ENCODE measurements at places on chromosomes 13 and 19.
A peak's percentile ranks its signal among the peaks of the same experiment; 100 is the strongest.

DNA sequence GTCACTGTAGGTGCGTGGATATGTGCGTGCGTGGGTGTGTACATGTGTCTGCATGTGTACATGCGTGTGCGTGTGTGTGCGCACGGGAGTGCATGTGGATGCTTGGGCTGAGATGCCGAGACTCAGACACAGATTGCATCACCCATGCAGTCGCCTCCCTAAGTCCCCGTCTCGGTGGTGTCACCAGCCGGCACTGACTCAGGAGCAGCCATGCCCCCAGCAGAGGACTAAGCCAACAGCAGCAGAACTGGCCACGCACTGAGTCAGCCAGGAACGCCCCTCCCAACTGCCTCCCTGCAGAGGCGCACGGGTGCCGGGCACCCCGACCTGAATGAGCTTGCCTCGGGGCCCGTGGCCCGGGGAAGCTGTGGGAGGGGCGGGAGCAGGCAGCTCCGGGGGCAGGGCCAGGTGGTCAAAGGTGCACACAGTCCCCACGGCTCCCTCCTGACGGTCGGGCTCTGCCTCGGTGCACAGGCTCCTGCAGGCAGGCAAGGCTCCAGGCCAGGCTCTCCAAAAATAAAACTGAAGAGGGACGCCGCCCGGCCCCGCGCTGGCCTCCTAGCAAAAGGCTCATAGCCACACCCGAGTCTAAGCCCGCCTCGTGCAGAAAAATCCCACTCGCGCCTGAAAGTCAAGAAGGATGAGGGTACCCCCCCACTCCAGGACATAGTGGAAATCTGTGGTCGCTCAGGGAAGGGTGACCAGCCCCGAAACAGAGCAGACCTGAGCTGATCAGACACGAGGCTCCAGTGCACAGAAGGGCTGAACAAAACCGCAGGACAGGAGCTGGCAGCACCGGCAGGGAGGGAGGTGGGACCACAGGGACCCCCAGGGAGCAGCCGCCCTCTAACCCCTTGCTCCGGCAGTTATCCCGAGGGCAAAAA, 49.2 kb downstream of the GADD45B start:
- peak; percentile 74 for DNase-seq

GRCh38 chr13:106814463-106814862, 246.5 kb upstream of the ARGLU1 start:
- DNase-seq = peak; percentile 13

- no peak for DNase-seq
These were observed 18.8 kb downstream of the TMEM143 start for GRCh38 chr19:48344892-48345291.

DNA sequence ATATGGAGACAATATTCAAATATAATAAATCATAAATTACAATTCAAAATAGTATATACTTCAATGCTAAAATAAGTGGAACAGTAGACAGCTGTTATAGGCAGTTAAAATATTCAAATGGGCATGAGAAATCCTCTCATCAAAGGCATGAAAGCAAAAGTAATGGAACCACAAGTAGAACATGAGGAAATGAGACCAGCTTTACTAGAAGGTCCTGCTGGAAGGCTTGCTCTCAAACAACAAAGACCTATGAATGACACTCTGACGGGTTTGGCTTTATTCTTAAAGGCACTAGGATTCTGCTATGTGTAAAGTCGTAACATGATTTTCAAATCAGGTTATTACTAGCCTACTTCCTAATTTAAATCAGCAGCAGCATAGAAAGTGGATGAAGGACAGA, 148.1 kb downstream of the VWA8 start:
- no peak for DNase-seq

DNA sequence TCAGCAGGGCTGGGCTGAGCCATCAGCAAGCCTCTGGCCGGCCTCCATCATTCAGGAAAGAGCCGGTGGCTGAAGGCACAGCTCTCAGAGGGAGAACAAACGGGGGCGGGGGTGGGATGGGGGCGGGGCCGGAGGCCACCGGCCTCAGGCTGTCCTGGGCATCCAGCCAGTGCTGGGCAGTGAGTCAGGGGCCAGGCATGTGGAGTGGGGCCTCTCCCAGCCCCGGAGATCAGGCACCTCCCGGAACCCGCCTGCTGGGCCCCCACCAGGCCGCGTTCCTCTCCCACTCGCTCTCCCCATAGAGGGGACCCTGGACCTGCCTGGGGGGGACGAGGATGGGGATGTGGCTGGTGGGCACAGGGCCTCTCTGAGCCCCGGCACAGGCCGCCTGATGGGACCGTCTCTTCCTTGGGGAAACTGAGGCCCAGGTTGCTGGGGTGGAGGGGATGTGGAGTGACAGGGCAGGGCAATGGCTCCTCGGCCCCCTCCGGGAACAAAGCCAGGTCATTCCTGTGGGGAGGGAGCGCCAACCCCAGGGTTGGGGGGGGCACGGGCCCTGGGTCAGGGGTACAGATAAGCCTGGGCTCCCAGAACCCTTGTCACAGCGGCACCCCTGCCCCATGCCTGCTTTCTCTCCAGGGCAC, 12.9 kb downstream of the SPC24 start:
- peak; percentile 96 for DNase-seq

- DNase-seq = no peak
These were observed 93.5 kb downstream of the DACH1 start for GRCh38 chr13:71773531-71773930.

DNA sequence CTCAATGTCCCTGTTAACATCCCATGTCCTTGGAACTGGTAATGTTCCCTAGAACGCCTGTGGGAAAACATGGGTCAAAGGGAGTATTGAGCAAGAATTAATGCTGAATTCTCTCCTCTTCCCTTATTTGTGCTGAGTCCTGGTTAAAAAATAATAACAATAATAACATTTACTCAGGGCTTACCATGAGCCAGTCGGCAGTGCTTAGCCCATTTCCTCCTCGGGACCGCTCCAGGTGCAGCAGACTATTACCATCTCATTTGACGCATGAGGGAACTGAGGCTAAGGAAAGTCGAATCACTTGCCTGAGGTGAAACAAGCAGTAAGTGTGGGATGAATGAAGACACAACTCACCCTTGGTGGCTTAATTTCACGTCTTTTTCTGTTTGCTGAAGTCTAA, 33.6 kb upstream of the SLC15A1 start:
- DNase-seq = no peak
